Activated CD8-positive, alpha-beta memory T cell treated with anti-CD3 and anti-CD28 coated beads, Interleukin-2, amount 10 ng/mL, durations not matched to agents 7 days and 5 days (primary cell): ENCODE measurements at places on chromosomes 12 and 14.

GRCh38 chr12:119876761-119877638 lies at the start of gene CIT:
Gene CIT (minus strand): TSS chr12:119877320. CDS start chr12:119876168, 1,152 bp downstream.
- peak; percentile 93 for DNase-seq

GRCh38 chr12:34357791-34358190 lies 335.5 kb downstream of the ALG10 start:
- DNase-seq = no peak

DNA sequence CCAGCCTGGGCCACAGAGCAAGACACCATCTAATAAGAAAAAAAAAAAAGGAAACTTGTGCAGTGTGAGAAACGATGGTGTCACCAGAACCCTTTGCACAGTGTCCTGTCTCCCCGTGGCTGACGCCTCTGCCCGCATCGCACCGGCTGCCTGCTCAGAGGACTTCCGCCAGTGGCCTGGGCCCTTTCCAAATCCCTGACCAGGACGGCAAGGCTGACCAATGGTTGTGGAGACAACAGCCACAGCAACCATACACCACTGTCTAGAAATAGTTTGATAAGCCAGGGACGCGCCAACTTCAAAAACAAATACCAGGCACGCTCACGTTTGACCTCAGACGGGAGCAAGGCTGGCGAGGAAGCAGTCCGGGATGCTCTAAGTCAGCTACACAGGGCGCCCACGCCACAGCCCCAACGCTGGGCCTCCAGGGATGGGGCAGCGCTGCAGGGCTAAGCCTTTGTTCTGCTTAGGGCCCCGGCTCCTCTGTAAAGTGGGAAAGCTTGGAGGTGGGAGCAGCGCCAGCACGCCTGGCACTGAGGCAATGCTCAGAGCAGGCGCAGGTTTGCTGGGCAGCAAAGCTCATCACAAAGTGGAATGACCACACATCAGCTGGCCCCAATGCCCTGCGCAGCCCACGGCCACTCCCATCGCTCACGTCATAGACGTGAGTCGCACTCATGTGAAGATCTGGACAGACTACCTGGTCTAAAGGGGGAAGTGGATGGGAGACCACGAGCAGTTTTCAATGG lies 12.5 kb downstream of the PGAM5 start:
- DNase-seq = no peak

- DNase-seq = peak; percentile 58
These were observed at the start of gene NID2 for GRCh38 chr14:52068615-52069306. Gene NID2 (minus strand): TSS chr14:52069059. CDS start chr14:52068994, 65 bp downstream.
